ENCODE measurements at places on chromosomes 2 and 18.

GRCh38 chr18:24138789-24139616 lies at the start of gene CABYR:
Gene CABYR (plus strand): TSS chr18:24139062. CDS start chr18:24143115, 4,053 bp downstream.
- DNase-seq, result peak; percentile 91

GRCh38 chr2:99819766-99820165 lies 322.6 kb downstream of the AFF3 start:
- no peak for DNase-seq

DNA sequence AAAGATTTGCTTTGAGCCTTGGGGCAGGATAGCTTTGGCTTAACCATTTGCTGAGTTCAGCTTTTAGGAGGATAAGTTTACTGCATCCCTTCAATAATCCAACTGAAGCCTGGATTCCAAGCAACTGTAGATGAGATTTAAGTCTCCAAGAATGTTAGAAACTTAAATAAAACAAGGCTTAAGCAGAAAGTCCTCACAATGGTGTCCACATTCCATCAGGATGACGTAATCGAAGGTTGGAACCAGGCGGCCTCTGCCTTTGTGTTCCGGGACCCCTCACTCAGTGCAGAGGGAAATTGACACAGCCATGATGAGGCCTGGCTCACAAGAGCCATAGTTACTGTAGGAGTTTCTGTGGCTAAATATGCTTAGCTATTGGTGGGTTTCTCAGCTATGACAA lies 260.4 kb downstream of the LPIN1 start:
- peak; percentile 60 for DNase-seq

GRCh38 chr2:25639131-25639530 lies 34.2 kb downstream of the DTNB start:
- no peak for DNase-seq

DNA sequence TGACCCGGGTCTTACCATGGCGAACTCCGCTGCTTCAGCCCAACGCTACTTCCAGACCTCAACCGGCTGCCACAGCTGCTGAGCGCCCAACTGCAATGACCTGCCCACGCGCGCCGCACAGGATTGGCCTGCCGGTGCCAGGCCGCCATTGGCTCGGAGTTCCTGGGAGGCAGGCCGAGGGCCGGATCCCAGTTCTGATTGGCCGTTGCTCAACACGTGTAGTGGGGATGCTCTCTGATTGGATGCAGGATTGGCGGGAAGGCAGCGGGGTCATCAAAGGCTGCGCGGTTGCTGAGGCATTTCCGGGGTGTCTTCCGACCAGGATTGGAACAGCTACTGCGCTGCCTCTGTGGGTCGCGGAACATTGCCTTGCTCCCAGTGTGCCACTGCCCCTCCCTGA lies at the start of gene TUBA3E:
TUBA3E (minus strand) TSS at position 97 of the 400 bp plus-strand sequence; CDS start at position 18, 79 bp downstream.
- DNase-seq, result no peak

DNA sequence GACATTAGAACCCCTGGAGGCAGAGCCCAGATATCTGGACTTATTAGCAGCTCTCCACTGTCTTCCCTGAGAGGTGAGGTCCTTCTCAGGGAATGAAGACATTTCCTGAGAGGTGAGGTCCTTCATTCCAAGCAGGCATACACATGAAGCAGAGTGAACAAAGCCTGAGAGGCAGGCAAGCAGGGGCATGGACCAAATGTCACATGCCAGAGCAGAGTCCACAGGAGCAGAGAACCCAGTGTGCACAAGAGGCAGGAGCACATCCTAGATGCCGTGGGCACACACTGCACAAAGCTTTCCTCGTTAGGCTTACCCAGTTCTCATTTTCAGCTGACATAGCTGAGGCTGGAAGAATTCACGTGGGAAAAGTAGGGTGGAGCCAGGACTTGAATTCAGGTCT lies 759.9 kb upstream of the HS6ST1 start:
- DNase-seq, result no peak

Measured in fibroblast of skin of scalp (primary cell).